ENCODE measurements at places on chromosomes 1 and 21. TPM values are rescaled to one million over a fixed set of nuclear protein-coding genes. Genes with fewer than 3 reads are reported as not detected.

Gene IFI44L
- 7.8 TPM for total RNA-seq

Gene SKI
- total RNA-seq = 95.3 TPM

Gene SLC1A7
- total RNA-seq = 0.16 TPM

Gene UQCRHL
- total RNA-seq = 0.69 TPM

Gene KRTAP12-3
- total RNA-seq = not detected

Gene HOOK1
- 3.0 TPM for total RNA-seq

Gene ITPKB
- 51.7 TPM for total RNA-seq

Gene SH3BP5L
- total RNA-seq = 50.3 TPM

Gene SPATA45
- not detected for total RNA-seq

Gene MYOCOS
- total RNA-seq = 0.22 TPM

Gene KRTAP10-3
- not detected for total RNA-seq

Gene SPRR2E
- not detected for total RNA-seq

Gene KRTAP13-2
- total RNA-seq = not detected

Gene TLCD4
- not detected for total RNA-seq

Gene GPATCH4
- 33.3 TPM for total RNA-seq

Gene EXTL1
- total RNA-seq = 0.14 TPM

Gene TRPM2
- 5.3 TPM for total RNA-seq

Gene LCE7A
- not detected for total RNA-seq

Gene ABCG1
- total RNA-seq = 49.7 TPM

Measured in naive thymus-derived CD4-positive, alpha-beta T cell (primary cell).